ENCODE measurements at places on chromosomes 2 and 18. TPM values are rescaled to one million over a fixed set of nuclear protein-coding genes. Genes with fewer than 3 reads are reported as not detected.

DNA sequence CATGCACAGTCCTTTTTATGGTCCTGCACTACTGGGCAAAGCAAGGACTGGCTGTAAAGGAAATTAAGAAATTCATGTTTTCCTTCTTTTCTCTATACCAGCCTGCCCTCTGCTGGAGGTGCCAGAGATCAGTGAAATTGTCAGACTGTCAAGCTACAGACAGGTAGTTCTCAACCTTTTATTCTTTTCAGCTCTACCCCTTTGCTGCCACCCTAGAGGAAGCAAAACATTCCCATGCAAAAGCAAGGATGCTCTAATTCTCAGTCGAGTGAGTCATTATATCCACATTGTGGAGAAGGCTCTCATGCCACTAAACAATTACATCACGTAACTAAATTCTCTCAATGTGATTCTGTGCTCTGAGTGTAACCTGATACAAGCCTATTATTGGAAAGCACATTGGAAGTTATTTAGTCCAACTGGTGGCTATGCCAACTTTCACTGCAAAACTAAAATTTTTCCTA, 25.0 kb upstream of the RAPGEF4 start:
- DNase-seq, result peak; percentile 31

DNA sequence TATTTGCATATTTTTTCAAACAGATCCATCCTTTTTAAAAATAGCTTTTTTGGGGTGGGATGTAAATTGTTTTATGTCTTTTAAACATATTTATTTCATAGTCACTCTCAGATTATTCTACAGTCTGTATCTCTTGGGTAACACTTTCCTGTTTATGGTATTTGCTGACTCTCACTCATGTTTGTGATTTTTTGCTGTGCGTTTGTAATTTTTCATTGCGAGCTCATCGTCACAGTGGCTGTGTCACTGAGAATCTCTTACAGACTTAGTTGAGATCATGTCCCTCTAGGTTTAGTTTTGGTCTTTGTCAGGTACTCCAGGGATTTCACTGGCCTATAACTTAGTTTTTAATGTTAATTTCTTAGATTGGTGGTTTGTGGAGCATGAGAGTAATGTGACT, 73.5 kb upstream of the HS6ST1 start:
- DNase-seq, result no peak

GRCh38 chr2:59567151-59567550, 986.3 kb downstream of the BCL11A start:
- no peak for DNase-seq

DNA sequence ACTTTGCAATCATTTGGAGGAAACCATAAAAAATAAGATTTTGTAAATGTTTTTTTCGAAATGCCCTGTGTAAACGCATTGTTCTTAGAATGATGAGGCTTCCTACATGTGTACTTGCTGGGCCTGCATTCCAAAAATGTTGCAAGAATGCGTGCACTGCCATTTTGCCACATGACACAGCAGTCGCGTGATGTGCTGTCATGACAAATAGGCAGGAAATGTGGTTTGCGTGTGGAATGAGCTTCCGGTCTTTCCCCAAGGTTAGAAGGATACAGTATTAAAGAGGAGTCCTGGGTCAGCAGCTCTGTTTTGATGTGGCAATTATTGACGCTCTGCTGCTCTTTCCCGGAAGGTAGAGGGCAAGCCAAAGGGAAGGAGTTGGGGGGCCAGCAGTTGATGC, 18.1 kb upstream of the SERPINB2 start:
- no peak for DNase-seq

The EGR4 gene
- polyA plus RNA-seq, result not detected

GRCh38 chr18:13076886-13077285, 85.7 kb downstream of the CEP192 start:
- no peak for DNase-seq

DNA sequence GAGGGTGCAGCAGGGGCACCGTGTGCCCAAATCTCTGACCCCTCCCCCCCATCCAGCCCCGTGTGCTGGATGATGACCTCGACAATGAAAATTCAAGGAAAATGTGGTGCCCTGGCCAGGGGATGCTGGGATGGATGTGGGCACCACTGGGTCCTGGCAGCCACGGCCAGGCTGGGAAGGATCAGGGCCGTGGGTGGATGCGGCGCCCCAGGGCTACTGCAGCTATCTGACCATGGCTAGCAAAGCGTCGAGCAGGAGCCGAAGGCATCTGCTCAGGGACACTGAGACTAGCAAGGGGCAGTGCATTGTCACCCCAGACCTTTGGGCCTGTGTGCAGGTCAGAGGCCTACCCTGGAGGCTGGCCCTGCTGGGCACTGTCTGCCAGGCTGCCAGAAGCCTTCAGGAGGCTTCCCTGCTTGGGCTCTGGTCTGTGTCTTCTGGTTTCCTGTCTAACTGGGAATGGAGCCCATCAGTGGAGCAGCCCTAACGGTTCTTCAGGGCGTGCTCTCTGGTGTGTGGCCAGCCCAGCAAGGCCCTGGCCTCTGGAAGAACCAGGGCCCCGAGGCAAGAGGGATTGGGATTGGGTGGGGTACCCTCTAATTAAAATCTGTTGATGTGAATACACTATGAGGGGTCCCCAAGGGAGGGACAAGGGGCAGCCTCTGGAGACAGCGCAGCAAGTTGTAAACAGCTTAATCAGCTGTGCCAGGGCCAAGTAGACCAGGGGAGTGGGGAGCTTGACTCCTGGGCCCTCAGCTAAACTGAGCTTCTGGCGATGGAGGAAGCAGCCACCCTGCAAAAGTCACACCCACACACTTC, 98.0 kb downstream of the STPG4 start:
- DNase-seq, result no peak

DNA sequence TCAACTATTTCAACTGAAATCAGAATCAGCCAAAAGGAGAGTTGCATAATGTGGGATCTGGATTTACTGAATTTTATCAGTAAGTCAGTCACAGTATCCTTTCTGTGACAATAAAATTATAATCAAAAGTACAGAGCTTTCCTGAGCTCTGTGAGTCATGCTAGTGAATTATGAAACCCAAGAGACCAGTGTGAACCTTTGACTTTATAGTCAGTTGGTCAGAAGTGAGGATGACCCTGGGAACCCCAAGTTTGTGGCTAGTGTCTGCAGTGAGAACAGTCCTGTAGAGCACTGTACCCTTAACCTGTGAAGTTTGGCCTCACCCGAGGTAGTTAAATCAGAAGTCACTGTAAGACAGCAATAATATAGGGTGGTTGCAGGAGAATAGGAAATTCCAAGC, 381.7 kb downstream of the CDH19 start:
- DNase-seq, result no peak

The FZD7 gene
- not detected for polyA plus RNA-seq

The POTEJ gene
- polyA plus RNA-seq, result not detected

DNA sequence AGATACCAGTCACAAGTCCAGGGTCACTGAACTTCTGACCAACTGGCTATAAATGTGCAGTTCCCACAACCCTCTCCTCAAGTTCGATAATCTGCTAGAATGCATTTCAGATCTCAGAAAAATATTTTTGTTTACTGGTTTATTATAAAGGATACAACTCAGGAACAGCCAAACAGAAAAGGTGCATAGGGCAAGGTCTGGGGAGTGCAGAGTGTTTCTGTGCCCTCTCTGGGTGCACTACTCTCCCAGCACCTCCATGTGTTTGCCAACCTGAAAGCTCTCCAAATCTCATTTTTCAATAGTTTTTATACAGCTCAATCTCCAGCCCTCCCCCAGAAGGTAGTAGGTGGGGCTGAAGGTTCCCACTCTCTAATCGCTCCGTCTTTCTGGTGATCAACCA, 85.2 kb downstream of the SKA1 start:
- DNase-seq, result no peak

Measured in CD4-positive, alpha-beta memory T cell (primary cell).